Activated CD4-positive, alpha-beta memory T cell treated with anti-CD3 and anti-CD28 coated beads for 36 hours (primary cell): ENCODE measurements at places on chromosomes 1 and 21. TPM values are rescaled to one million over a fixed set of nuclear protein-coding genes. Genes with fewer than 3 reads are reported as not detected.

The PTAFR gene
- 0.15 TPM for total RNA-seq

The KLF17 gene
- total RNA-seq: not detected

DNA sequence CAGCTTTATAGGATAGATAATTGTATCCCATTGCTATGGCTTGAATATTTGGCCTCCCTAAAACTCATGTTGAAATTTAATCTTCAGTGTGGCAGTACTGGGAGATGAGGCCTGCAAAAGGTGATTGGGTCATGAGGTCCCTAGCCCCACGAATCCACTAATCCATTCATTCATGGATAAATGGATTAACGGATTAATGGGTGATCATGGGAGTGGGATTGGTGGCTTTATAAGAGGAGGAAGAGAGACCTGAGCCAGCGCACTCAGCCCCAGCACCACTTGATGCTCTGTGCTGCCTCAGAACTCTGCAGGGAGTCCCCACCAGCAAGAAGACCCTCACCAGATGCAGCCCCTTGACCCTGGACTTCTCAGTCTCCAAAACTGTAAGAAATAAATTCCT lies 32.0 kb downstream of the S100A6 start:
- H3K4me1 ChIP-seq: no peaks in the 10 kb centered on the region
- H3K4me3 ChIP-seq: no peak overlapping the region
- no peaks in the 10 kb centered on the region for H3K36me3 ChIP-seq
- no peak for DNase-seq

GRCh38 chr1:201510734-201511133 lies 3.8 kb upstream of the CSRP1 start:
- H3K27me3 ChIP-seq: no peaks in the 10 kb centered on the region
- peaks cover 5% of the 10 kb centered on the region for H3K36me3 ChIP-seq
- no peak overlapping the region for H3K27ac ChIP-seq
- DNase-seq: no peak

- no peak overlapping the region for H3K4me3 ChIP-seq
- no peaks in the 10 kb centered on the region for H3K4me1 ChIP-seq
- no peak overlapping the region for H3K27ac ChIP-seq
- DNase-seq: no peak
- no peaks in the 10 kb centered on the region for H3K27me3 ChIP-seq
Observed at GRCh38 chr1:24688033-24688432, 44.9 kb downstream of the SRRM1 start.

- H3K27ac ChIP-seq: no peak overlapping the region
- no peak overlapping the region for H3K4me3 ChIP-seq
- DNase-seq: no peak
- H3K4me1 ChIP-seq: peaks cover 20% of the 10 kb centered on the region
Observed at GRCh38 chr1:156065212-156065611, 4.3 kb downstream of the RAB25 start.

GRCh38 chr1:107474877-107475612 lies 334.2 kb downstream of the NTNG1 start:
- no peak overlapping the region for H3K4me3 ChIP-seq
- DNase-seq: no peak
- no peak overlapping the region for H3K27ac ChIP-seq
- no peaks in the 10 kb centered on the region for H3K36me3 ChIP-seq

DNA sequence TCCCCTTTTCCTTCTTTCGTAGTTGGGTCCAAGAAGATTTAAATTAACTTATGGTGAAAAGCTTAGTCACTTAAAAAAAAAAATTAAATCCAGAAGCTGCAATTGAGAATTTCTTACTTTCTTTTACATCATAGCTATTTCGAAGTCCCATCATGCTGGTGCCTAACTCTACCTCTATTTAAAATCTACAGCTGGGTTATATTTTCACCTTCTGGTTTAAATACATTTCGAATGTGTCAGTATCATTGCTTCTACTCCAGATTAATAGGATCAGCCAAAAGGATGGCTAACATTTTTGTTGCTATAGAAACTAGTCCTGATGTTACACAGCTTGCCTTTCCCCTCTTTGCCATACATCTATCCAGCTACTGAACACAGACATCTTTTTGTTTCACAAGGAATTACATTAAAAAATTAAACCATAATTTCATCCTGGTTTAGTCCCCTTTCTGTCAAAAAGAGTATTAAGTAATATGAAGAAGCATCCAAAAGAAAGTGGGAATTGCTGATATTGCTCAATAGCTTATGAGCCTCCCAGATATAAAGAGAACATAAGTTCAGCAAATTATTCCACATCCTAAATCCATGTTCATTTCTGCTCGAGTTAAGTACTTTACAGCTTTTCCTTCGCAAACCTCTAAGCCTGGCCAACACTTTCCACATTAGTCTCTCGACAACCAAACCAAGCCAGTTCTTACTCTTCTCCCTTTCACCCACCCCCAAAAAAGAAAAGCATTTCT lies 396.7 kb upstream of the DAB1 start:
- H3K27ac ChIP-seq: no peak overlapping the region
- H3K4me3 ChIP-seq: no peak overlapping the region
- no peak for DNase-seq

DNA sequence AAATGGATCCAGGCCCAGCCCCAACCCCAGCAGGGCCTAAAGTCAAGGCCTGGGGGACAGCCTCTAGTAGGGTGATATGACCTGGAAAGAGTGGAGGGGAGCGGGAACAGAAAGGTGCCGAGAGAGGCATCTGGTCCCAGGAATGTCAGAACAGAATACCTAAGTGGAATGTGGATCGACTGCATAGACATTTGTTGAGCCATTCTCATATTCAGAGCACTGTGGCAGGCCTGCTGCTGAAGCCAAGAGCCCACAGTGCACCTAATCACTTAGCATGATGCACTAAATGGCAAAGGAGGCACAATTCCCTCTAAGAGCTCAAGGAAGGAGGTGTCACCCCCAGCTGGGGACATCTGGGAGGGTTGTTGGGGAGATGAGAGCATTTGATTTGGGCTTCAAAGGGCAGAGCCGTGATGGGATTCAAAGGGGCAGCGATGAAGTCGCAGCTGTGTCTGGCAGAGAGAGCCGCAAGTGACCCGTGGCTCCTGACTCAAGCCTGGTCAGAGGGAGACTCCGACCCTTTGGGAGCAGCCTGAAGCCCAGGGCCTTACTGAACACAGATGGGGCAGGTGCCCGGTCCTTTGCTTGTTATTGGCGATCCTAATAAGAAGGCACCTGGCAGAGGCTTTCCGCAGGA lies 8.6 kb upstream of the PKP1 start:
- H3K4me3 ChIP-seq: no peak overlapping the region
- DNase-seq: no peak
- H3K27me3 ChIP-seq: peaks cover 10% of the 10 kb centered on the region
- no peaks in the 10 kb centered on the region for H3K4me1 ChIP-seq
- H3K27ac ChIP-seq: no peak overlapping the region
